ENCODE measurements at places on chromosomes 2 and 18.

GRCh38 chr2:26898480-26899078 lies 50.6 kb downstream of the DPYSL5 start:
- no peak for DNase-seq

- DNase-seq = no peak
These were observed 33.9 kb upstream of the DOCK10 start for GRCh38 chr2:225076125-225076524.

- DNase-seq = no peak
These were observed 29.1 kb upstream of the SLC38A11 start for GRCh38 chr2:164984428-164984827.

GRCh38 chr2:26144953-26145680 lies 27.8 kb upstream of the GAREM2 start:
- DNase-seq = peak; percentile 67

DNA sequence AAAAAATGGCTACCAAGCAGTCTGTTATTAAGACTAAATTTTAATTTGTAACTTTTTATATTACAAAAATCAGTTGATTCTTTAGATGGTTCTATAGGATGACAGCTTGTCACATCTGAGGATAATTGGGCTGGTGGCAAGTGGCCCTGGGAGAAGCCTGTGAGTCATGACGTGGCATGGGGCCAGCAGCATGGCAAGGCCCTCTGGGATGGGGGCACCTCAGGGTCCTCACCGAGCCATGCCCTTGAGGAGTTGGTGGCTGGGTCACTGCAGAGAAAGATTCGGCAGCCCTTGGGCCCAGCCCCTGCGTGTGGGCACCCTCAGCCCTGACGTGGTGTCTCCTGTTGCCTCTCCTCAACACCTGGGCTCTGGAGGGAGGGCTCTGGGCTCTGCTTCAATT lies 49.7 kb downstream of the STK25 start:
- DNase-seq = no peak

- DNase-seq = no peak
These were observed 122.4 kb upstream of the SLC1A4 start for GRCh38 chr2:64866797-64867196.

- no peak for DNase-seq
These were observed 60.0 kb downstream of the SLC16A14 start for GRCh38 chr2:230008708-230009066.

DNA sequence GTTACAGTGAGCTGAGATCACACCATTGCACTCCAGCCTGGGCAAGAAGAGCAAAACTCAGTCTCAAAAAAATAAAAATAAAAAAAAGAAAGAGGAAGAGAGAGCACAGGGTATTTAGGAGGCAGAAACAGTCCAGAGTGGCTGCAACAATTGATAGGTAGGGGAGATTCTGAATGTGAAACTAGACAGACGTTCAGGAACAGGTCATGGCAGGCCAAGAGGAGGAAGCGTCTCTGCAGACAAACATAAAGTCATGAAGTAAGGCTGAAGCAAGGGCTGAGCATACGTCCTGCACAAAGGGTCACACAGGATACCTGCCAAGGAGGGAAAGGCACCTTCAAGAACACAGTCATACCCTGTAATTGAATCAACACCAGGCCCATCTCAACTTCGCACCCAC lies 64.1 kb upstream of the ZNF532 start:
- DNase-seq = no peak

- no peak for DNase-seq
These were observed 204.9 kb upstream of the ACVR2A start for GRCh38 chr2:147639891-147640290.

DNA sequence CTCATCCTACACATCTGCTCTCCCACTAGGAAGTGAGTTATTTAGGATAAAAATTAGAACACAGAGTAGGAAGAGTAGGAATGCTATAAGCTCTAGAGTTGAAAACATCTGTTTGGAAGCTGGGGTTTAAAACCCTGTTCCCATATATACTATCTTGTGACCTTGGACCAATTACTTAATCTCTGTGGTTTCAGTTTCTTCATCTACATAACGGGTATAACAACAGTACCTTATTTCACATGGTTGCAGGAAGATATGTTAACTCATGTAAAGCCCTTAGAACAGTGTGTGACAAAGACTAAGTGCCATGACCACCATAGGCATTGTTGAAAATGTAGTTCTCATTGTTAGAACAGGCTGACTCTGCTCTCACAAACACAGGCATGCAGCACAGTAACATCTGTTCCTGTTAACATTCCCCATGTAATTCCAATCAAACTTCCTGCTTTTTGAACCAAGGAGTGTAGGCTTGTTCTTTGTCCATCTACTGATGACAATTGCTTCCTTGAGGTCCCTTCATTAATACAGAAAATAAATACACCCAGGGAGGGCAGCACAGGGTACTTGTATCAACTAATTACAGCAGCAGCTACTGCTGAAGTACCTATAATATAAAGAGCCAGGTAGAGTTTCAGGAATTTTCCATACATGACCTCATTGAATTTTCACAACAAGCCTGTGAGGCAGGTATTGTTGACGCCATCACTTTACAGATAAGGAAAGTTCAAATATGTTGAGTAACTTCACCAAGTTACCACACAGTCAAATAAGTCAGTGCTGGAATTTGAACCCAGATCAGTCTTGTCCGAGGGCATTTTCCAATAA lies 204.2 kb downstream of the L3MBTL4 start:
- no peak for DNase-seq

DNA sequence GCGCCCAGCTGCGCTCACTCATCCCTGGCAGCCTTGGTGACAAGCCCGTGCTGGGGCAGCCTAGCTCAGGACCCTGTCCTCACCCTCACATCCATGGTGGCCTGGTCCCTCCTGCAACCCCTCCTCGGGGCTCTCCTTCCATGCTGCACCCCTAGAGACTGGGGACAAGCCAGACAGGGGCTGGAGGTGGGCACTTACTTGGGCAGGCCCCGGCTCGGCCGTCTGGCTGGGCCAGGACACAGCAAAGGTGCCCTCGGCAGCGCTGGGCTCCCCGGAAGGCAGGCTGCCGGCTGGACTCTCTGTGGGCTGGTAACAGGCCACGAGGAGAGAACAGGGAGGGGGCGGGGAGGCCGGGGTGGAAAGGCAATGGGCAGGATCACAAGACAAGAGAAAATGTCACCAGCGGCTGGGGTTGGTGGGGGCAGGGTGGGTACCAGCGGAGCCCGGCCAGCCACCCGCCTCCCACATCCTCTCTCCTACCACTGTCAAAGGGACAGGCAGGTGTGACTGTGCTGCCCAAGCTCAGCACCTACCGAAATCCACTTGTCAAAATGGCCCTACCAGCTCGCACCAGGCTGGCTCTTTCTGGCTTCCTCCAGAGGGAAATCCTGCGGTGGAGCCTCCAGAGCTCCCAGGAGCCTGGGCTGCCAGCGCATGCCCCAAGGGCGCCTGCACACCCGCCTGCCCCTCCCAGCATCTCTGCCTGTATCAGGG lies 54.7 kb downstream of the BIN1 start:
- no peak for DNase-seq

GRCh38 chr18:35526495-35527059 lies 28.8 kb upstream of the INO80C start:
- peak; percentile 98 for DNase-seq

GRCh38 chr18:23498877-23499276 lies 4.4 kb upstream of the RMC1 start:
- peak; percentile 95 for DNase-seq
